Choroid plexus epithelial cell (primary cell): ENCODE measurements at places on chromosomes 2 and 18.

DNA sequence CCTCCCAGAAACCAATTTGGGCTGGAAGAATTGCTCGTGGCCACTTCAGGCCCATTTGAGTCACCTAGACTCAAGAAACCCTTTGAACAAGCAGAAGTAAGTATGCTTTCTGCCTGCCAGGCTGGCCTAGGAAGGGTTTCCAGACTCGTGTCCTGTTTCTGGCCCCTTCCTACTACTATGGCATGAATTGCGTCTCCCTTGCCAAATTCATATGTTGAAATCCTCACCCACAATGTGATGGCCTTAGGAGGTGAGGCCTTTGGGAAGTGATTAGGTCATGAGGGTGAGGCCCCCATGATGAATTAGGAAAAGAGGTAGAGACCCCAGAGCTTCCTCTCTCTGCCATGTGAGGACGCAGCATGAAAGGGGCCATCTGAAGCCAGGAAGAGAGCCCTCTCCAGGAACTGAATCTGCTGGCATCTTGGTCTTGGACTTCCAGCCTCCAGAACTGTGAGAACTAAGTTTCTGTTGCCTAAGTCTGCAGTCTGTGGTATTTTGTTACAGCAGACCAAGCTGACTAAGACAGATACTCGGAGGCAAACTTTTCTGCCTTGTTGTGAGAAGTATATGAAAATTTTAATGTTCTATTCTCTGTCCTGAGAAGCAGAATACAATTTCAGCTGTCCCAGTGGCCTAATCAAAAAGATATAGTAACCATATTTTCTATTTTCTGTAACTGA is 13.1 kb downstream of the GPR45 start:
- DNase-seq, result no peak

- DNase-seq, result no peak
Measured at GRCh38 chr18:6413579-6414117, 1.1 kb downstream of the L3MBTL4 start.

GRCh38 chr2:30899516-30900054 is 92.3 kb upstream of the CAPN13 start:
- DNase-seq, result no peak

DNA sequence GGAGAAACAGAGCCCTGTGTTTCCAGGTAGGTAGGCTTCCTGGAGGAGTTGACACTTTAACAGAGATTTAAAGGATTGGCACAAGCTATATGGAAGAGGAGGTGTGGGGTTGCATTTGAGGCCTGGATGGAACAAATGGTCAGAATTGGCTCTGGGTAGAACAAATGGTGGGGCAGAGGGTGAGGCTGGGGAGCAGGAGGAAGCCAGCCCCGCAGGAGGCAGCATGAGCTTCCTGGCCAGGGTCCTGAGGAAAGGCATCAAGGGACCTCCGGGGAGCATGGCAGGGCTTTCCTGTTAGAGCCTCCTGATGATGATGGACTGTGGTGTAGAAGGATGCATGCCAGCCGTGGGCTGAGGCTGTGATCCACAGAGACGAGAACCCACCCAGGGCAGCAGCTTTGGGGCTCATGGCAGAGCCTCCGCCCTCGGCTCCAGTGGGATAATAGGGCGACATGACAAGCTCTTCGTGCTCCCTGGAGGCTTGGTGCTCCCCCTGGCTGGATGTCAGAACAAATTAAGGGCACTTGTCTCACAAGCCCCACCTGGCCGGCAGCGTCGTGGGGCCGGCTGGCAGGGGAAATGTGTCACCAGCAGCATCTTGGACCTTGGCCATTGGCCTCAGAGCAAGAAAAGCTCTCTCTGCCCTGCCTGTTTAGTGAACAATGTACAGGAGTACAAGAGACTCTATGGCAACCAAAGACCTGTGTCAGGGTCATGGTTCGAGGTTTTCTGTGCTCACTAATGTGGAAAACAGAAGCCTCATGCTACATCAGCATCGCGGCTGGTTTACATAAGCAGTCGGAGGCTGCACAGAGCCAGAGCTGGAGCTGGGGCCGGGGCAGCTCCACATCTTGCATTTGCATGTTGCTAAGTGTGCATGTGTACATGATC is 153.5 kb downstream of the MYCN start:
- DNase-seq, result no peak

GRCh38 chr2:70718736-70719135 is 49.3 kb downstream of the ADD2 start:
- DNase-seq, result no peak

GRCh38 chr2:241796610-241797138 is 12.3 kb upstream of the NEU4 start:
- no peak for DNase-seq
